RPMI7951 (cell line): ENCODE measurements at places on chromosomes 11 and 22. TPM values are rescaled to one million over a fixed set of nuclear protein-coding genes. Genes with fewer than 3 reads are reported as not detected.

The MYEOV gene
- 8.3 and 9.5 TPM in 2 replicates for total RNA-seq

The PARVA gene
- total RNA-seq, result 31.1 and 47.8 TPM in 2 replicates

The CYP2D6 gene
- not detected in 2 replicates for total RNA-seq

The BRD1 gene
- 7.2 and 8.2 TPM in 2 replicates for total RNA-seq
